ENCODE measurements at places on chromosomes 3 and 15.

DNA sequence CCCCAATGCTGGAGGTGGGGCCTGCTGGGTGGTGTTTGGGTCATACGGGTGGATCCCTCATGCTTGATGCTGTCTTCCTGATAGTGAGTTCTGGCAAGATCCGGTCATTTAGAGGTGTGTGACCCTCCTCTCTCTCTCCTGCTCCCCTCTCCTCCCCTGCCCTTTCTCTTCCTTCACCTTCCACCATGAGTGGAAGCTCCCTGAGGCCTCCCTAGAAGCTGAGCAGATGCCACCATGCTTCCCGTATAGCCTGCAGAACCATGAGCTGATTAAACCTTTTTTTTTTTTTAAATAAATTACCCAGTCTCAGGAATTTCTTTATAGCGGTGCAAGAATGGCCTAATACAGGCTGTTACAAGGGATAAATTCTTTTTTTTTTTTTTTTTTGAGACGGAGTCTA is 36.3 kb upstream of the IQSEC1 start:
- DNase-seq = no peak

GRCh38 chr15:100531823-100532327 is 3.1 kb upstream of the CERS3 start:
- DNase-seq = no peak

DNA sequence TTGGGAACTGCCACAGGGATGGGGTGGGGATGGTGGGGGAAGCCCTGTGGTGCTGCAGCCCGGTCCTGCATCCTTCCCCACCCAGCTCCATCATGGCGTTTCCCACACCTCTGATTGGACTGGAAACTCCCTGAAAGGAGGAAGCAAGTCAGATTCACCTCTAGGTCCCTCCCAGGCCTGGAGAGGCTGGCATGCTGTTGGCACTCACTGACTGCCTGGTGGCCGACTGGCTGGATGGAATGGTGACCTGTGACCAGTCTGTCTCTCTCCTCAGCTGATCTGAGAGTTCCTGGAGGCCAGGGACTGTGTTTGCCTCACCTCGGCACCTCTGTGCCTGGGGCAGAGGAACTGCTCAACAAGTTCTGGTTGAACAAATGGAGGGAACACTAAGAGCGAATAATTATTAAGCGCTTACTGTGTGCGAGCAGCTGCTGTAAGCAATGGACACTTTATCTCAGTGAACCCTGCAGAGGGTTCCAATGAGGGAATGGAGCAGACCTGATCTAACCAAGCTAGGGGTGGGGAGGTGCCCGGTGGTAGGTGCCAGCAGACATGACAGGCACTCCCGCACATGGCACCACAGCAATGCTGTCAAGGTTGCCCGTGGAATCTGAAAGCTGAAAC is 3.5 kb upstream of the HHATL start:
- DNase-seq = no peak

DNA sequence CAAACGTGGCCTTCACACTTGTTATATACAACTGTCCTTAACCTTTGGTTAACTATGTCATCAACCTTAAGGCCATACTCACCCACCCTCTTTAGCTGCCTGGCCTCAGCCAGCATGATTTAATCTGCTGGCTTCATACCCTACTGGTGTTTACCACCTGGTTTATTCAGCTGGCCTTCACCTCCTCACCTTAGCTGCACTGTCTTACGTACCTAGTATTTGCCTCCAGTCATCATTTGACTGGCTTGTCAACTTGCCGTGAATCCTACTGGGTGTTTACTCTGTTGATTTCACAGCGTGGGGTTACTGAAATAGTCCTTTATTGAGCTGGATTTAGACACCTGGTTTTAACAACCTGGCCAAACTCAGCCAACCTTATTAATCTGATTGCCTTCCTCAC is 102.8 kb downstream of the IL12A start:
- DNase-seq = no peak

GRCh38 chr15:85748729-85749128 is 46.0 kb downstream of the KLHL25 start:
- no peak for DNase-seq

DNA sequence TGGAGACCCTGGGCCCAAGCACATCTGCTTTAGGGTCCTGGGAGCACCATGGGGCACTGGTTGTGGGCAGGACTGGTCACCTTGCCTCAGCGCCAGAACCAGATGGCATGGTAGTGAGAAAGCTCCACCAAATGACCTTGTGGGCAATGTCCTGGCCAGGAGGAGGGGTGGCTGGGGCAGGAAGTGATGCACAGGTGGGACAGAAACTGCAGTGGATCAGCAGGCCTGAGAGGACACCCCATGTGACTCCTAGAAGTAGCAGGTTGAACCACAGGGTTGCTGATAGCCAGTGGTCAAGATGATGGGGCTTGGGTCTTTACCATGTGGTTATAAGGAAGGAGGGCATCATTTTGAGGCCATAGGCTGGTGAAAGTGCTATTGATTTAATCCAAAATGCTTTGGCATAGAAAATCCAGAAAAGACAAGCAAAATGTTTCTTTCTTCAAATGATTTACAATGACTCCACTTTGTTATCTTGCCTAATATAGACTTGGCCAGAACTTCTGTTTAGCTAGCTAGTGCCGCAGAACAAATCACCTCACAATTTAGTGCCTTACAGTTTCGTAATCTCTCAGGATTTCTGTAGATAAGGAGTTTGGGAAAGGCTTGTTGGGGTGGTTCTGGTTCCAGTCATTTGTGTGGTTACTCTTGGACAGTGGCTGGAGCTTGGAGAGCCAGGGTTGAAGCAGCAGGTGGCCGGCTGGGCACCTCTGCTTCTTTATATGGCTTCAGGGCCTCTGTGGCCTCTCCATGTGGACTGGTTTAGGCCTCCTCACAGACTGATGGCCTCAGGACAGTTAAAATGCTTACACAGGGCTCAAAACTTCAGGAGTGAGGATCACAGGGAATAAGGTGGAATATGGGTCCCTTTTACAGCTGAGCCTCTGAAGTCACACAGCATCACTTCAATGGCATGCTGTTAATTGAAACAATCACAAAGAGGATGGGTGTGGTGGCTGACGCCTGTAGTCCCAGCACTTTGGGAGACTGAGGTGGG is 27.5 kb downstream of the TMEM158 start:
- no peak for DNase-seq

DNA sequence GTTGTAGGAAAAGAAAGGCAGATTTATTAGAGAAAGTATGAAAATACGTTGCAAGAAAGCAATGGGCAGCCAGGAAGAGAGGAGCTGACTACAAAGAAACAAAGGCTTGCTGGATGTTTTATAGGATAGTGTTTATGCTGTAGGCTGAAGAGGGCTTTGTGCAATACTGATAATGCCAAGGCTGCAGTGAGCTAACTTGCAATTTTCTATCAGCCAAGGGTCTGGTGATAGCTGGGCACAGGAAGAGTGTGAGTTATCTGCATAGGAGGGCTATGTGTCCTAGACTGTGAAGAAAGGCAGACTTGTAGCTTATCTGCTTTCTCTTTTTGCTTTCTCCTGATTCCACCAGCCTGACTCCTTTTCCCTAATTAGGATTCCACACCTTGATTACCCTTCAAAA is 51.3 kb upstream of the OSBPL11 start:
- no peak for DNase-seq

GRCh38 chr3:12593473-12593872 is 36.6 kb downstream of the MKRN2 start:
- no peak for DNase-seq

DNA sequence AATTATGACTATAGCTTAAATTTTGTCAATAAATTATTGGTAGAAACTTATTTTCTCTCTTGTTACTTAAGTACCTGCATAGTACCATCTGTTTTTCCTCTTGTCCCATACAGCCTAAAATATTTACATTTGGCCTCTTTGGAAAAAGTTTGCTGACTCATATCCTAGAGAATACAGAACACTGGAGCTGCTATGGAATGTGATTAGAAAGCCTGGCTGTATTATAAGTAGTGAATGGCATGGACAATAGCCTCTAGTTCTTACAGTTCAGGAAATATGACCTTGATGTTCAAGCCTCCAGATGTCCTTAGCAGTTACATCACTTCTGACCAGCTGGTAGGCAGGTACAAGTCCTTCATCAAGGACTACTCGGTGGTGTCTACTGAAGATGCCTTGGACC is 28.3 kb downstream of the ST8SIA2 start:
- no peak for DNase-seq

DNA sequence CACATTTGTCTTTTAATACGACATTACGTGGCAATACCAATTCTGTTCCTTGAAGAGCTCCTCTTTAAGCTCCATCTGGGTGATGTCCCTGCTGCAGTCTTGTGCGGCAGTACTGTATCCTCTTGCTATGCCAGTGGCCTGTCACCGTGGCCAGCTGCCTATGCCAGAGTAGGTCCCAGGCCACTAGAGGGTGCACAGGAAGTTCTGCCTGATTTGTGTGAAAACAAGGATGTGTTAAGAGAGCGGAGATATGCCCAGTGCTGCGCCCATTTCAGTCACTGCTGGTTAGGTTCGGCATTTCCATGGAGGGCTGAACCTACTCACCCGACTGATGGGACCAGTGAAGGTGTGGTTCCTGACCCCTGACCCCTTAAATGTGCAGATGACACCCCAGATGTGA is 25.2 kb downstream of the NIPA1 start:
- DNase-seq = no peak

DNA sequence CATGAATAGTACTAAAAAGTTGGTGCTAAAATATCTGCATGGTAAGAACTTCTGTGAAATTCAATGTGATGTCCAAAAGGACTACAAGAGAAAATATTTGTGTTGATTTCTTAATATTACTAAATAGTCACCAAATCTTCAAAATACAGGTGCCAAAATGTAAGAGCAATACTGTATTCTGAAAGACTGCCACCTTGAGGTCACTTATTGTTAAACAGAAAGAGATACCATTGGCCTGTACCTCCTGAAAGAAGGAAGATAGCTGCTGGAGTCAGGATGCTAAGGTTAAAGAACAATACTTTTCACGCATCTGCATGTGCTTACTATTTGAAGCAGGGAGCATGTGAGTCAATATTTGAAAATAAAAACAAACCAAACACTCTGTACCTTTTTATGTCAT is 72.0 kb upstream of the LSAMP start:
- DNase-seq = no peak

GRCh38 chr3:117622171-117622841 is 912.7 kb downstream of the TUSC7 start:
- DNase-seq = no peak

DNA sequence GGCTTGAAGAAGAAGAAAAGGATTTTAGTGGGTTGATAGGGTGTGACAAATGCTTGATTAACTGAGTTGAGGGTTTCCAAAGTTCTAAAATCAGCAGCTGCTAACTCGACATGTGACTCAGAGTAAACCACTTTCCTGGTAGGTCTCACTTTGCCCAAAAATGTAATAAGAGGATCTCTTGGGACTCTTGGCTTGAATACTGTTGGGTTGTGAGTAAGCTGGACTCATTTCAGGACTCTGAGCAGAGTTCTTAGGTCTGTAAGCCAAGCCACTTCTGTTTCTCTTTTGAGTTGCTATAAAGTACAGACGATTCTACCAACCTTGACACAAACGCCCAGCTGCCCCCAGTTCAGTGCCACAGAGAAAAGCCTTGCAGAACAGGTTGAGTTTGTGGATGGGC is 241.1 kb downstream of the ZNF621 start:
- no peak for DNase-seq

DNA sequence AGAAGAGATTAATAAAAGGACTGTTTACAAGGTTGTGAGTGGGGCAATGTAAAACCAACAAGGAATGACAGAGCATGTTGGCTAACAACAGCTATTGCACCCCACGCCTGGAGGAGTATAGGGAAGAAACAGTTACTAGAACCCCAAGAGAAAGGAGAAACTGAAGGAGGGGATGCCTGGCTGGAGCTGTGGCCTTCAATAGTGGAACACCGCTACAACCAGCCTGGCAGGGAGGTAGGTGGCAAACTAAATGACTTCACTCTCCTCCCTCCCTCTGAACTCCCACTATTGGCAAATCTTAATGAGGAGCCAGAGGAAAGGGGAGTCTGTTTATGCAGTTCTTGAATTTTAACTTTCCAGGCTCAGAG is 7.2 kb upstream of the CD47 start:
- DNase-seq = no peak

- no peak for DNase-seq
Measured at GRCh38 chr3:78496501-78496900, 1271.3 kb downstream of the ROBO1 start.

GRCh38 chr3:195197765-195198425 is 73.1 kb downstream of the XXYLT1 start:
- DNase-seq = no peak

- no peak for DNase-seq
Measured at GRCh38 chr15:81047928-81048327, 47.2 kb downstream of the TLNRD1 start.

- DNase-seq = no peak
Measured at GRCh38 chr3:141939759-141940158, 63.3 kb downstream of the ATP1B3 start.

GRCh38 chr15:40498891-40499290 is 28.1 kb downstream of the CHST14 start:
- no peak for DNase-seq

DNA sequence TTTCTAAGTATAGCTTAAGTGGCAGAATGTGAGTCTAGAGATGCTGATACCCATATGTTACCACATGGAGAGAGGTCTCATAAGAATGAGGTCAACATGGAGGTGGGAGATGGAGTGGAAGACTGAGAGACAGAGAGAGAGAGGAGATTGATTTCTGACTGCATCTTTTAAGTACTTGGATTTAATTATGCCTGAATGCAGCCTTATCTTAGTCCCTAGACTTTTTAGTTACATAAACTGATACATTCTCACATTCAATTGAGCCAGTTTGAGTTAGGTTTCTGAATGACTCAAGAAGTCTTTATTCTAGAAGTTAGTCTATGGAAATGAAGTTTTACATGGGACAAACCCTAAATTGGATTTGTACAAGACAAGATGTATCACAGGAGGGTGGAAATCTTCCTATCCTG is 58.5 kb upstream of the TNFSF10 start:
- DNase-seq = no peak

DNA sequence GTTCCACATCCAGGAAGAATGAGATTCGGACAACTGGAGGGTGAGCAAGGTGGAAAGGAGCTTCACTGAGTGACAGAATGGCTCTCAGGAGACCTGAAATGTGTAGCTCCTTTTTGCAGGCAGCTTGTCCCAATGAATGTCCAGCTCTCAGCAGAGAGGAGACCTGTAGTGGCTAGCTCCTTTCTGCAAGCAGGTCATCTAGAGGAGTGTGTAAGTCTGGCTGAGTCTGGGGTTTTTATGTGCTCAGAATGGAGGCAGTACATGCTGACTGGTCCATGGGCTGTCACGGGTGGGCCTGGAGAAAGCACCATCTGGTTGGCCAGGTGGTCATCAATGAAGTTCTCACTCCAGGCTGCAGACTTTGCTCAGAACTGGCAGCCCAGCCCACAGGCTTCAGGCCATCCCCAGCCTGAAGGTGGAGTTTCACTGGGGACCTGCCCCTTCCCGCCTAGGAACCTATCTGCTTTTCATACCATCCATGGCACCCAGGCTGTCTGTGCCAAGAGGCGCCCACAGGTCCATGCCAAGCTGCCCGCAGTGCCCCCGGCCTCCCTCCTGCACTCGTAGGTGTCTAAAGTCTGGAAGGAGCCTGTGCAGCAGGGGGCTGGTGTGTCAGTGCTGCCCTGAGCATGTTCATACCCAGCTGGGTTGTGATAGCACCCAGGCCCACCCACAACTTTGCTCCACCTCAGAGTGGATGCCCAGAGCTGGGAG is 276.6 kb downstream of the UBE2E2 start:
- no peak for DNase-seq

- DNase-seq = no peak
Measured at GRCh38 chr3:23836536-23837230, 30.9 kb downstream of the UBE2E1 start.

Data from activated T-cell treated with anti-CD3 and anti-CD28 coated beads for 1 hour (primary cell).